OCI-LY7 (cell line): ENCODE measurements at places on chromosomes 2 and 18. TPM values are rescaled to one million over a fixed set of nuclear protein-coding genes. Genes with fewer than 3 reads are reported as not detected.
A peak's percentile ranks its signal among the peaks of the same experiment; 100 is the strongest.

The IL36B gene
- total RNA-seq = not detected in 2 replicates

DNA sequence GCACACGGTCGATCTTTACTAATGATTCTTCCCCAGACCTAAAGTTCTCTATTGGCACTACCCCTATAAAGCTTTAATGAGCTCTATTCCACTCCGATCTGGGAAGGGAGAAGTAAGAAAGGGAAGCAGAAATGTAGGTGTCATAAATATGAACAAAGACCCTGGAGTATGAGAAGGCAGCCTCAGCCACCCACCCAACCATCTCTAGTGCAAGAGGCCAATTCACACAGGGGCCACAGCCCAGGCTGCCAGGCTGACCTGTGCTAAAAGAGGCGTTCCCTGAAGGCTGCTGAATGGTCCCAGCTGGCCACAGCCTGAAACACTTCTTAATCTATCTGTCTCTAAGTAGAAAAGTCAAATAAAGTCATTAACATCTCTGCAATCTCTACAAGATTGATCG lies 60.1 kb upstream of the ACTR3 start:
- no peak for DNase-seq

DNA sequence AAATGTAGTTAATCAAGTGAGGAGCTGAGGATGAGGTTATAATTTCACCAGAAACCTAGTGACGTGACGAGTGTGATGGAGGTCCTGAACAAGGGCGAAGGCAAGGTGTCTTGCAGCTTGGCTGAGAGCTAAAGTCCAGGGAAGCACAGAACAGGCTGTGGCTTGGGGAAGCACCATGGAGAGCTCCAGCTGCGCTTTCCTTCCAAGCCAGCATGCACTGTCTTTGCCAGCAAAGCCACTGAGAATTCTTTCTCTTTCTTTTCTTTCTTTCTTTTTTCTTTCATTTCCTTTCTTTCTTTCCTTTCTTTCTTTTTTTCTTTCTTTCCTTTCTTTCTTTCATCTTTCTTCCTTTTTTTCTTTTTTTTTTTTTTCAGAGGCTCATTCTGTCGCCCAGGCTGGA lies 239.3 kb downstream of the FBXO15 start:
- no peak for DNase-seq

GRCh38 chr2:34831096-34831495 lies 1232.0 kb upstream of the FAM98A start:
- DNase-seq = no peak

The WDR35 gene
- total RNA-seq = 1.5 and 2.2 TPM in 2 replicates

DNA sequence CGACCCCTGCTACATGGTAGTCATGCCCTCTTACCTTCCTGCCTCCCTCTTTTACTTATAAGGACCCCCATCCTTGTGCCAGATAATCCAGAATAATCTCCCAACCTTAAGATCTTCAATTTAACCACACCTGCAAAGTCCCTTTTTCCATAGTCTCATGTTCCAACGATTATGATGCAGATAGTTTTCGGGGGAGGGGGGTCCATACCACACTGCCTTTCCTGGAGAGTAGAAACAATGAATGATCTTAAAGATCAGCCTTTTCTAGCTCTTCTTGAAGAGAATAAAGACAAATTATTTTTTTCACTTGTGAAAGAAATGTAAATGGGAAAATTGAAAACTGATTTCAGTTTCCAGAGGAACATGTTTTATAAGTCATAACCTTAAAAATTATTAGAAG lies 4.3 kb upstream of the FAM98A start:
- DNase-seq = no peak

- DNase-seq = no peak
Measured at GRCh38 chr2:232490221-232491138, 2.8 kb upstream of the ECEL1 start.

GRCh38 chr2:65277118-65277517 lies 49.5 kb downstream of the ACTR2 start:
- no peak for DNase-seq

GRCh38 chr2:235725016-235725489 lies 231.2 kb downstream of the AGAP1 start:
- DNase-seq = no peak

GRCh38 chr2:61658841-61659780 lies 121.0 kb upstream of the XPO1 start:
- DNase-seq = peak; percentile 80
